ENCODE measurements at places on chromosomes 7 and 10. TPM values are rescaled to one million over a fixed set of nuclear protein-coding genes. Genes with fewer than 3 reads are reported as not detected.

GRCh38 chr10:105328503-105329133 is 687.5 kb downstream of the SORCS3 start:
- no peak overlapping the region for H3K4me3 ChIP-seq
- no peaks in the 10 kb centered on the region for H3K36me3 ChIP-seq
- no peak overlapping the region for H3K27ac ChIP-seq
- DNase-seq: no peak
- H3K4me1 ChIP-seq: no peaks in the 10 kb centered on the region

GRCh38 chr10:89625041-89625765 is 19.8 kb downstream of the PANK1 start:
- no peaks in the 10 kb centered on the region for H3K27me3 ChIP-seq
- DNase-seq: no peak
- no peak overlapping the region for H3K4me3 ChIP-seq
- H3K4me1 ChIP-seq: no peaks in the 10 kb centered on the region
- no peaks in the 10 kb centered on the region for H3K36me3 ChIP-seq

GRCh38 chr10:70379581-70380176 is 2.7 kb downstream of the LRRC20 start:
- H3K4me1 ChIP-seq: peaks cover 26% of the 10 kb centered on the region
- H3K27ac ChIP-seq: peak overlapping the region; percentile 84
- H3K4me3 ChIP-seq: no peak overlapping the region
- H3K27me3 ChIP-seq: no peaks in the 10 kb centered on the region
- DNase-seq: no peak

DNA sequence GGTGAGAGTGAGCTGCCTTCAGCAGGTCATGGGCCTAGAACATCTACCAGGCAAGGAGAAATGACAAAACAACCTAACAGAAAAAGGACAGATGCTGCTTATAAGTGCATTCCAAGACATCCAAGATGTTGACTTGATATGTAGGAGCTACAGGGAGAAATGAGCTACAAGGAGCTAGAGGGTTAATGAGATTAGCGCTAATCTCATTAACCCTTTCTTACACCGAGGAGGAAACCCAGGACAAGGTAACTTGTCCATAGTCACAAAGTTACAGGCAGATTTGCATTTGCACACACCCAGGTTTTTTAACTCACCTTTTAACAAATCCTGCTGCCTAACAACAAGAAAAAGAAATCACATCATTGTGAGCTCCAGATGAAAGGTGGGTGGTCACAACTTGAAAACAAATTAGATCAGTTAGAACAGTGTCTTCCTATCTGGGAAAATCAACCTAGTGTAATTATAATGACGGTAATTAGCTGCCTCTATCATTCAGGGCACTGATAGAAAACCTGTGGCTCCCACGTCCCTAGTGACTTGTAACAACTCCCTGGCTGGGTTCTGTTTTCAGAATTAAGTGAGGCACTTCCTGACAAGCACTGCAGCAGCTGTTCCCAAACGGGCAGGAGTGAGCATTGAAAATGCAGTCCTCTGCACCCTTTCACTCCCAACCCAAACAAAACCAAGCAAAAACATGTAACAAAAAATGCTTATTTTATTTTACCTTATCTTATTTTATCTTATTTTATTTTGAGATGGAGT is 5.7 kb downstream of the KIAA1549 start:
- H3K4me1 ChIP-seq: peaks cover 8% of the 10 kb centered on the region
- H3K4me3 ChIP-seq: no peak overlapping the region
- no peaks in the 10 kb centered on the region for H3K36me3 ChIP-seq
- DNase-seq: no peak
- no peak overlapping the region for H3K27ac ChIP-seq
- H3K27me3 ChIP-seq: no peaks in the 10 kb centered on the region

DNA sequence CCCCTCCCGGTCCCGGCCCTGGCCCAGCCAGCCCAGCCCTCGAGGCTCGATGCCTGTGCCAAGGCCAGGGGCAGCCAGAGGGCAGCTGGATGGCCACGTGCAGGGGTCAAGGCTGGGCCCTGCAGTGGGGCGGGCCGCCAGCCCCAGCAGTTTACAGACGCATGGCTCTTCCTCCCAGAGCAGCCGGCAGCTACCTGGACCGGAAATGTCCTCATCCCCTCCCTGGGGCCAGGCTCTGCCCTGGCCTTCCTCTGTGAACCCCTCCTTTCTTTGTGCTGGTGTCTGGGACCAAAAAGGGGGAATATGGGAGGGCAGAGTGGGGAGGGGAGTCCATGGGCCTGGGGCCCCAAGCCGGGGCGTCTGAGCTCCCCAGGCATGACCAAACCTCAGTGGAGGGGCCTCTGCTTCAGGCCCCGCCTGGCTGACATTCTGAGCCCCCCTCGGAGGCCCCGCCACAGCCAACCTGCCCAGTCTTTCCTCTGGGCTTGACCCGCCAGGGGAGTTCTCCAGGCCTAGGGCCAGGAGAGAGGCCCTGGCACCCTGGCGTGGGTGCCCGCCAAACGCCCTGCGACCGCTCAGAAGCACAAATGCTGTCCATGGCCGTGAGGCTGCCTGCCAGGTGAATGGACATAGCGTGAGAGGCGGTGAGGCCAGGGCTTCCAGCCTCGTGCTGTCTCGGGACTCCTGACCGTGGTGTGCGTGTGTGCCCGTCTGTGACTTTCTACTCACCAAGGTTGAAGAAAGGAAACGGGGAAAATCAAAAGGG is 24.7 kb upstream of the AMZ1 start:
- DNase-seq: no peak
- no peaks in the 10 kb centered on the region for H3K36me3 ChIP-seq
- H3K4me3 ChIP-seq: no peak overlapping the region
- H3K27me3 ChIP-seq: no peaks in the 10 kb centered on the region
- H3K27ac ChIP-seq: peak overlapping the region; percentile 45
- peaks cover 32% of the 10 kb centered on the region for H3K4me1 ChIP-seq

DNA sequence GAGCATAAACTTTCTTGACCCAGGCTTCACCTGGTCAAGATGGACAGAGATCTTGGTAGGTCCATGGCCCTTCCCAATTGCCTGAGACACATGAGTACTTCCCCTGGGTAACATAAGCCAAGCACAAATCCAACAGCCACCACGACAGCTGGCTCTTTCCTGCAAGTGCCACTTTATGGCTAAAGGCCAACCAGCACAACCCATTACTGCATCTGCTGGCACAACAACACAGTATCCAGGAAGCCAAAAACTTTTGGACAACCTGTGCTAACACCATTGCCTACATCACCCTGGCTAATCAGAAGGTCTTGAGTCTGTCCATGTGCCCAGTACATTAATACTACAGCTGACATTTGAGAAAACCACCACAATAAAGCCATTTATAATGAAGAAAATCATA is 548.0 kb upstream of the SEMA3D start:
- no peak overlapping the region for H3K4me3 ChIP-seq
- no peak overlapping the region for H3K27ac ChIP-seq
- H3K4me1 ChIP-seq: no peaks in the 10 kb centered on the region

- DNase-seq: no peak
- no peaks in the 10 kb centered on the region for H3K27me3 ChIP-seq
- no peak overlapping the region for H3K27ac ChIP-seq
- no peaks in the 10 kb centered on the region for H3K4me1 ChIP-seq
- H3K4me3 ChIP-seq: no peak overlapping the region
Measured at GRCh38 chr10:112913661-112914287, 36.3 kb upstream of the TCF7L2 start.

DNA sequence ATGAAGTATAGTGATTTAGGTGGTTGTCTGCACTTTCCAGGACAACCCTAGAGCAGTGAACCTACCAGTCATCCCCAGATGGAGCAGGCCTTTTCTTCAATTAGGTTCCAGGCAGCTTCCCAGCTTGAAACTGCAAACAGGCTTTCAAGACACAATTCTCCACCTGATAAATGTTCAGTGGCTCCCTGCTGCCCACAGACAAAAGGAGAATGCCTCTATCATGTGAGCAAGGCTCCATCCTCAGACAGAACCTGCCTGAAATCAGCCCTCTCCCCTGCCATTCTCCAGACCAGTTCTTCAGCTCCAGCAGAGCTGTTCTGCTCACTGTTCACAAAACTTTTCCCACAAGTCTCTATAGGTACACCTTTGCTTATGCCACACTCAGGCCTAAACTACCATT is 22.1 kb downstream of the RELN start:
- H3K27ac ChIP-seq: no peak overlapping the region
- DNase-seq: no peak
- no peak overlapping the region for H3K4me3 ChIP-seq
- no peaks in the 10 kb centered on the region for H3K4me1 ChIP-seq

- H3K4me3 ChIP-seq: no peak overlapping the region
- no peak for DNase-seq
- H3K4me1 ChIP-seq: peaks cover 18% of the 10 kb centered on the region
- no peaks in the 10 kb centered on the region for H3K27me3 ChIP-seq
Measured at GRCh38 chr10:113865901-113866300, 11.4 kb downstream of the NHLRC2 start.

GRCh38 chr10:67119651-67120050 is 193.8 kb downstream of the LRRTM3 start:
- no peak for DNase-seq
- H3K4me1 ChIP-seq: no peaks in the 10 kb centered on the region
- no peaks in the 10 kb centered on the region for H3K36me3 ChIP-seq
- no peak overlapping the region for H3K27ac ChIP-seq
- H3K4me3 ChIP-seq: no peak overlapping the region

DNA sequence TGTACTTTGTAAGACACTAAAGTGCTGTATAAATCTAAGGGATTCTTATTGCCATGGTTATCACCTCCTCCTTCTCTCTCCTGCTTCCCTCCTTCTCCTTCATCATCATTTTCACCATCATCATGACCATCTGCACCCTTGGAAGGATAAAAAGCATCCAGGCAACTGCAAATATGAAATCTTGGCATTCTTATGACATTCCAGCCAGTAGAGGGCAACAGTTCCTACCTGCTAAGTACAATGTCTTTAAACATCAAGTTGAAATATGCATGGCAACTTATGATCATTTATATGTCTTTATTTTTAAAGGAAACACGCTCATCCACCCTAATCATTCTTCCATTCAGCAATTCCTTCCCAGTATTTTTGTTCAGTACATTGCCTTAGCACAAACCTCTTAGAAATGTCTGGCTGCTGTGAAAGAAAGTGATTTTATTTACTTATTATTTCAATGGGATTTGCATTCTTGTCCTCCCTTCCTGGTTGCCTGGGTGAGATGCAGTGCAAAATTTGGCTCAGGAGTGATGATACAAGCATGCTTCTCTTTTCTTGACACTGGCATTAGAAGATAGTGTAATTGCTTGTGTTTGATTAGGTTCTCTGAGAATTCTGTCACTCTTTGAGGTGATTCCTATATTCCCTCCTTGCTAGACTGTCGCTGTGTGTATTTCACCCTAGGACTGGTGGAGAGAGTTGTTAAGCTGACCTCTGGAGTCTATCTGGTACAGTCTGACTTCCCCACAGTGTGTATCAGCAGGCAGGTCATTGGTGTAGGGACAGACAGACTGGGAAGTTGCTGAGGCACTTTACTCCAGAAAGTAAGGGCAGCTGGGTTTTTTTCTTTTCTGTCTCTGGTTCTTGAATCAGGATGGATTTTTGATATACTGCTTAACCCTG is 188.5 kb upstream of the BMPER start:
- H3K27ac ChIP-seq: no peak overlapping the region
- no peaks in the 10 kb centered on the region for H3K36me3 ChIP-seq
- H3K4me3 ChIP-seq: no peak overlapping the region
- no peak for DNase-seq
- no peaks in the 10 kb centered on the region for H3K4me1 ChIP-seq

DNA sequence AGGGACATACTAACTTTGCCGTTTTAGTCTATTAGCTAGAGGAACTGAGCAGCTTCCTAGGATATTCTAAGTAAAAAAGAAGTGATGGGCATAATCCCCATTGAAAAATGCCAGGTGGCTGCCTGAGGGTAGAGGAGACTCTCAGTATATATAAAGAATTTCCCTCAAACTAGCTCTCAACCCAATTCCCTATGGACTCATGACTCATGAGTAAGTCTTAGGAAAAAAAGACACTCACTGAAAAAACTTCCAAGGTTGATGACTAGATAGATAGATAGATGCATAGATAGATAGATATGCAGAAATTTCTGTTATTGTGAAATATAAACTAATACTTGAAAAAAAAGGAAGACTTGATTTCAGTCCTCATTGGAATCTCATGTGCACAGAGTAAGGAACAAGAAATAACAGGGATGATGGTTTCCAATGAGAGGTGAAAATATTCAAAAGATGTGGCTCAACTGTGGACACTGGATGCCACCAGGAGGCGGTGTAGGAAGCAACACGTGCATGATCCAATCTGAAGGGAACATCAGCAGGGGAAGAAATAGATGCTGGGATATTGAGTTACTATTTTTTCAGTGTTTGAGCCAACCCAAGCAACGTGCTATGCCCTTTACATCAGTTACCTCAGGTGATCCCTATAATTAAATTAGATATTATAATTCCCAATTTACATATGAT is 711.0 kb upstream of the LRRTM3 start:
- no peaks in the 10 kb centered on the region for H3K4me1 ChIP-seq
- H3K27ac ChIP-seq: no peak overlapping the region
- no peak overlapping the region for H3K4me3 ChIP-seq
- H3K36me3 ChIP-seq: no peaks in the 10 kb centered on the region
- no peaks in the 10 kb centered on the region for H3K27me3 ChIP-seq

The CHRM2 gene
- total RNA-seq: 55.3 TPM

The ZNF25 gene
- total RNA-seq: 12.6 TPM

The FRAT2 gene
- 8.7 TPM for total RNA-seq

The RADIL gene
- total RNA-seq: 7.7 TPM

The SEMA4G gene
- total RNA-seq: 4.0 TPM

The CUBN gene
- 0.15 TPM for total RNA-seq

The BLNK gene
- 0.39 TPM for total RNA-seq

The GIMAP5 gene
- total RNA-seq: 14.5 TPM
